ENCODE measurements at places on chromosomes 7 and 10. TPM values are rescaled to one million over a fixed set of nuclear protein-coding genes. Genes with fewer than 3 reads are reported as not detected.

GRCh38 chr7:158116235-158116634, 471.4 kb downstream of the PTPRN2 start:
- no peak for DNase-seq

GRCh38 chr7:150409300-150410030, 30.3 kb downstream of the ZNF775 start:
- DNase-seq: no peak

The MDH2 gene
- 126 TPM for total RNA-seq

DNA sequence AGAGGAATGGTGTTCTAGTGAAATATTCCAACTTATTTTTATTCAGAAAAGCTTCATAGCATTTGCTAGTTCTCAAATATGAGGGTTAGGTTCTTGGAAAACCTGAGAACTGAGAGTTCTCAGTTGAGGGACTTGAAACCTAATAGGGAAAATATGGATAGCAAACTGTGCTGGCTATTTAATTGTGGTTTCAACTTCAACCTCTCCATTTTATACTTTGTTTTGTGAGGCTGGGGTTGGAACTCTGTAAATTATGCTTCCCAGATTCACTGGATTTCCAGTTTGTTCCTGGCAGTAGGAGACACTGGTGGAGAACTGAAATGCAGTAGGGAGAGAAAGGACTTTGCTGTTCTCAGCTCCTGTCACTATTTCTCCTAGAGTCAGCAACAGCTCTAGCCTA, 52.7 kb downstream of the CDK14 start:
- DNase-seq: no peak

GRCh38 chr10:8794860-8795259, 740.4 kb downstream of the GATA3 start:
- DNase-seq: no peak

DNA sequence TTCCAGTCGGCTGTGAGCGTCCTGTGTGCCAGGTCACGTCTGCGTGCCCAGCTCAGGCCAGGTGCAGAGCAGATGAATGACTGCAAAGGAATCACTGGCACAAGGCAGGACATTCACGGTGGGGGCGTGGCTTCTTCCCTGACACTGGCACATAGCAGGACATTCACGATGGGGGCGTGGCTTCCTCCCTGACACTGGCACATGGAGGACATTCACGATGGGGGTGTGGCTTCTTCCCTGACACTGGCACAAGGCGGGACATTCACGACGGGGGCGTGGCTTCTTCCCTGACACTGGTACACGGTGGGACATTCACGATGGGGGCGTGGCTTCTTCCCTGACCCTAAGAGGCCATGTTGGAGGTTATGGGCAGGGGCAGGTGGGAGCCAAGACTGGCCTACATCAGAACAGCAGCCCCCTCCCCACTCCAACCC, 64.3 kb downstream of the MYL10 start:
- DNase-seq: no peak

DNA sequence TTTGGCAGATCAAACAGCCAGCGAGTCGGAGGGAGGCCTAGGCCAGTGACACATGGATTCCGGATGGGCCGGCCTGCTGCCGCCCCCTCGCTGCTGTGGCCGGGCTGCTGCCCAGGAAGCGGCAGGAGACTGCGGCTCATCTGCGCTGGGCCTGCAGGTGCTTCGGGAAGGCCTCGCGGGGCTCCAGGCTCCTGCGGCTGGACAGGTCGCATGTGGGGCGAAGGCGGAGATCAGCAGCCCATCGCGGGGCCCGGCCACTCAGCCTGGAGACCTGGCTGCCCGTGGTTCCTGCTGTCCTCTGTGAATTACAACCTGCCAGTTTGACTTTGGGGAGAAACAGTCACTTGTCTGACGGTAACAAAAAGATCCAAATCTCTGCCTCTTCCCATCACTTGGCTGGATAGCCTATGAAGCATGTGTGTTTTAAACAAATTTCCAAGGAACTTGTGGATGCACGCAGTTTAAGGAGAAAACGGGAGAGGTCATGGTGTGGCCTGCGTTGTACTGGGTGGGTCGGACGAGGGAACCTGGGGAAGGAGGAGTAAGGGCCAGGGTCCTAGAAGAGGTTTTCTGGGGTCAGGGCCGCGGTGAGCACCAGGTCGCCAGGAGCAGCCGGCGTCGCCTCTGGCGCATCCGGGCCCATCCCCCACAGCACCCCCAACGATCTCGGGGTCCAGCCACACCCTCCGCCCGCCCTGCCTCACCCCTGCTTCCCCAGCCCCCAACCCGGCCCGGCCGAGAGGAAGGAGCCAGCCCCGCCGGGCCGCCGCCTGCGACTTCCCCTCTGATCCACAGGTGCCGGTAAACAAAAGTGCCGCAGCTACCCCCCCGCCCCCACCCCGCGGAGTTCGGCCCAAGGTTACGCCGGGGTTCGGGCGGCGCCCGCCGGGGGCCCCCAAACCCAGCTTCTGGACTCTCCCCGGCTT, 1.6 kb downstream of the SPOCK2 start:
- DNase-seq: peak; percentile 52
